ENCODE measurements at places on chromosomes 12 and 14.

- DNase-seq, result peak; percentile 16
Measured at GRCh38 chr12:26841085-26841484, 8.1 kb upstream of the ITPR2 start.

GRCh38 chr12:42534184-42534838 lies 55.2 kb downstream of the PRICKLE1 start:
- no peak for DNase-seq

DNA sequence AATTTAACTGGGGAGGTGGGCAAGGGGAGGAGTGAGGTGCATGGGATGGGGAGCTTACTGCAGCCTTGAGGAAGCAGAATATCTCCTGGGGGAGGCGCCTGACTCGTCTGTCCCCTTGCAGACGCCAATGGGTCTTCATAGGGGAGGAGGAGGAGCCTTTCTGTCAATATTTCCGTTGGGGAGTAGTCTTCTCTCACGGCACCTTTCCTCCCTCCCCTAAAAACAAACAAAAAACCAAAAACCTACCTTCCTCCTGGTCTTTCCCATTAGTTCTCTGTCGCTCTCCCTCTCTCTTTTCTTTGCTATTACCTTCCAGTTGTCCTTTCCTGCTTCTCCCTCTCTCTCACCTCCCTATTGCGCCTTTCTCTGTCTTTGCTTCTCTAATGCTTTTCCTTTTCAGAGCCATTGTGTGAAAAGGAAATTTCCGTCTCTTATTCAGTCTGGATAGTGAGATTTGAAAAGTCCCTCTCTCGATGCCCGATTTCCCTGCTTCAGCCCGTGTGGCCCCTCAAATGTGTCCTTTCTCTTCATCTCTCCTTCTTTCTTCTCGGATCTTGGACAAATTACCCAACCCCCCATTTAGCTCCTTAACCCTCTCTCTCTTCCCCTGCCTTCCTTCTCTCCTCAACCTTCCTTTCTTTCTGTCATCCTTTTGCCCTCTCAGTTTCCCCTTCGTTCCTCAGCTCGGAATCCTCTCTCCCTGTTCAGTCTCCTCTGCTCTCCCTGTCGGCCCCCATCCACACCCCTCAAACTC lies 5.9 kb downstream of the GPR84 start:
- DNase-seq, result no peak

- DNase-seq, result no peak
Measured at GRCh38 chr14:85566603-85567002, 36.7 kb downstream of the FLRT2 start.

DNA sequence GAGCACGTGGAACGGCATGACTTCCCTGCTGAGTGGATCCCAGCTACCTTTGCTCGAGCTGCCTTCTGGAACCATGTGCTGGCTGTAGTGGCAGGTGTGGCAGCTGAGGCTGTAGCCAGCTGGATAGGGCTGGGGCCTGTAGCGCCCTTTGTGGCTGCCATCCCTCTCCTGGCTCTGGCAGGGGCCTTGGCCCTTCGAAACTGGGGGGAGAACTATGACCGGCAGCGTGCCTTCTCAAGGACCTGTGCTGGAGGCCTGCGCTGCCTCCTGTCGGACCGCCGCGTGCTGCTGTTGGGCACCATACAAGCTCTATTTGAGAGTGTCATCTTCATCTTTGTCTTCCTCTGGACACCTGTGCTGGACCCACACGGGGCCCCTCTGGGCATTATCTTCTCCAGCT lies 14.8 kb upstream of the ESPL1 start:
- DNase-seq, result no peak

DNA sequence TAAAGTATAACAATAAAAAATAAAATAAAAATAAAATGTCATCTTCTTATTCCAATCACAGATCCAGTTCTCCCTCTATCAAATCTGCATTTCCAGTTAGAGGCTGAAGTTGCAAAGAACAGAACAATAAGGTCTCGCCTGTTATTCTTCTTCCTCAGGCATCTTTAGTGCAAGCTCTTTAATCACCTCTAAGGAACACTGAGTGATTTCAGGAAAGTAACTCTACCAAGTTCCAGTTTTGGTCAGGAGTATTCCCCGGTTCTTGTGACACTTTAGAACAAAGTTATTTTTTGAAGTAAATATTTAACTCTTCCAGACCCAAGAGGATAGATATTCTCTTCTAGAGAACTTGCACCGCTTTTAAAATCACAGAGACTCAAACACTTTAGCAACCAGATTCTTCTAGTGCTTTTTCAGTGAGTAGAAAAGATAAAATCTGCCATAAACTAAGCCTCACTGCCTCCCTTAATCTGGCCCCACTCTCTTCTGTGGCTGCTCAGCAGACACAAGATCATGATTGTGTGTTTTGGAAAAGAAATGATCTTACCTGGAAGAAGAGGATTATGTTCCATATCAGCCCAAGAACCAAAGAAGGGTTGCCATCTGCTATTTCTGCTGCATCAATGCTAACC lies 57.9 kb upstream of the DICER1 start:
- no peak for DNase-seq

DNA sequence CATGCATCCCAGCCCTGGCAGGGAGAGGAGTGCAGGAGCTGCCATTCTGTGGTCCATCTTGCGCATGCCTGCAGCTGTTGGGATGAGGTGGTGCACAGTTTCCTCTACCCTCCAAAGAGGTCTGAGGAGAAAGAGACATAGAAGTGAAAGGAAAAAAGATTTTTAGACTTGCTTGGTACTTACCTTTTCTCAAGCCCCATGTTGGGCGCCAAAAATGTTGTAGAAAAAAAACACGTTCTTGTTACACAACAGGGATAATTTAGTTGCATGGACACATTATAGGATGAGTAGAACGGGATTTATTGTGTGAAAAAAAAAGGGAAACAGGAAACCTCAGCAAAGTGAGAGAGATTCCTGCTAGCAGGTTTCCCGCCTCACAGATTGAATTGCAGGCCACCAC lies 244.4 kb upstream of the GARIN2 start:
- DNase-seq, result no peak

- no peak for DNase-seq
Measured at GRCh38 chr12:125331342-125332052, 266.3 kb downstream of the AACS start.

DNA sequence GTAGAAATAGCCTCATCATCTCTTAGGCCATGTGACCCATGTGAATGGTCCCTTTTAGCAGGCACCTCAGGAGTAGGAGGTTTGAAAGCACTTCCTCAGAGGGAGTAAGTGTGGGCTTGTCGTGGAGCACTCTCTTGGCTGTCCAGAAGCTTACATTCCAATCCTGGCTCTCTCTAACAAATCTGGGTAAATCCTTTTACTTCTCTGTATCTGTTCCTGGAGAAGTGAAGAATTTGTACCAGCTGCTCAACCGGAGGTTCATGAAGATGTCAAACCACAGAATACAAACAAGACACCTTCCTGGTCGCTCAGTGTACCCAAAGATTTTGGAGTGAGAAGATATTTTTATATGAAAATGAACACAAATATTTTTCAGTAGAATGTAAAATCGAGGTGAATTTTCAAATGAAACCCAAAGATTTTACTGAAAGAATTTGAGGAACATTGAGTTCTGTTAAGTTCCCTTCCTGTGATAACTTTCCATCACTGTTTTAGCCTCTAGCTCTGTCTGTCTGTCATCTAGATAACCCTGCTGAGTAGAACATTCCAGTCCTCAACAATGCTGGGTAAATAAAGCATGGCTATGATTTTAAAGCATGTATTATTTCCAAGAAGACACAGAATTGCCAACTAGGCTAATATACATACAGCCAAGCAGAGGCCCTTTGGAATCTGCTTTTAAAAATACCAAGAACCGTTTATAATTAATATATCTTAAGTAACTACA lies 263.9 kb upstream of the RGS6 start:
- no peak for DNase-seq

GRCh38 chr14:76911473-76911872 lies 85.3 kb downstream of the LRRC74A start:
- DNase-seq, result no peak

DNA sequence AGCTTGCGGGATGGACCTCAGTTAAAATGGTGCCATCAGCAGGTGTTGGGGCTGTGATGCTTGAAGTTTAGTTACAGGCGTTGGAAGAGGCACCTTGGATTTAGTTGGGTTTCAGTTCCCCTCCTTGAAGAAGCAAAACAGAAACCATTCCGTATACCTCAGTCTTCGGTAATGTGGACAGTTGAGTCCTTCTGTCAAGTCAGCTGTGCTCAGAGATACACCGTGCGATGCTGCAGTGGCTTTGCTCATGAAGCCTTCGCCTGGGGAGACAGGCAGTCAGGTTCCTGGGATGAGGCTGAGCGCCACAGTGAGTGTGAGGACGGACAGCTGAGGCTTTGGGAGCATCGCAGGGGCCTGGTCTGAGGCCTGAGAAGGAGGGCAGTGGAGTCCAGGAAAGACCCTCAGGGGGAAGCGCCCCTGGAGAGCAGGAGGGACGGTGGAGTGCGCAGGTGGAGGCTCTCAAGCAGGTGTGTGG lies 7.4 kb downstream of the RAN start:
- peak; percentile 46 for DNase-seq

DNA sequence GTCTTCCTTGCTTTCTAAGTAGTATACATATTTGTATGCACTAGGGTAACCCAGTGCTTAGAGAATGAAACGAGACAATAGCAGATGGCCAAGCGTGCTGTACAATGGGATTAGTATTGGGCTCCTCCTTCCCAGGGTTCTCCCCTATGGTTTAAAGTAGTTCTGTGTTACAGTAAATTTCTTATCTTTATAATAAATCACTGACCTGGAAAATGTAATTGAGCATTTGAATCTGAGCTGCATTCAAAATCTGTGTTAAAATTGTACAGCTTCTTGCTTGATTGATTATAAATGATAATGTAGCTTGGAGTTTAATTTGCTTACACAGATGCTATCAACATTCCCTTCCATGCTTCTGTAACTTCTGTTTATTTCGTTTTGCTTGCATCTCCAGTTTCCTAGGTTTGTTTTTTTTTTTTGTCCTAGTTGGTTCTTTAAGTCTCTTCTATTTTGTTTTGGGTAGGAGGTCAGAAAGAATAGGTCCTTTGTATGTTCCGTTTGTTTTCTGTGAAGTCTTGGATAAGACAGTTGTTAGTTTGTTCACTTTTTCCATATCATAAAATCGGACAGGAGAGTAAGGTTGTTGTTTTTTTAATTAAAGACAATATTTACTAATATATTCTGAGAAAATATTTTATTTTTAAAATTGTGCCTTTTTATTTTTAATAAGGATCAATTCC lies 171.2 kb downstream of the ERC1 start:
- DNase-seq, result peak; percentile 14

- no peak for DNase-seq
Measured at GRCh38 chr12:42010715-42011114, 134.0 kb downstream of the GXYLT1 start.

- DNase-seq, result no peak
Measured at GRCh38 chr14:76771437-76771980, 10.2 kb downstream of the VASH1 start.

DNA sequence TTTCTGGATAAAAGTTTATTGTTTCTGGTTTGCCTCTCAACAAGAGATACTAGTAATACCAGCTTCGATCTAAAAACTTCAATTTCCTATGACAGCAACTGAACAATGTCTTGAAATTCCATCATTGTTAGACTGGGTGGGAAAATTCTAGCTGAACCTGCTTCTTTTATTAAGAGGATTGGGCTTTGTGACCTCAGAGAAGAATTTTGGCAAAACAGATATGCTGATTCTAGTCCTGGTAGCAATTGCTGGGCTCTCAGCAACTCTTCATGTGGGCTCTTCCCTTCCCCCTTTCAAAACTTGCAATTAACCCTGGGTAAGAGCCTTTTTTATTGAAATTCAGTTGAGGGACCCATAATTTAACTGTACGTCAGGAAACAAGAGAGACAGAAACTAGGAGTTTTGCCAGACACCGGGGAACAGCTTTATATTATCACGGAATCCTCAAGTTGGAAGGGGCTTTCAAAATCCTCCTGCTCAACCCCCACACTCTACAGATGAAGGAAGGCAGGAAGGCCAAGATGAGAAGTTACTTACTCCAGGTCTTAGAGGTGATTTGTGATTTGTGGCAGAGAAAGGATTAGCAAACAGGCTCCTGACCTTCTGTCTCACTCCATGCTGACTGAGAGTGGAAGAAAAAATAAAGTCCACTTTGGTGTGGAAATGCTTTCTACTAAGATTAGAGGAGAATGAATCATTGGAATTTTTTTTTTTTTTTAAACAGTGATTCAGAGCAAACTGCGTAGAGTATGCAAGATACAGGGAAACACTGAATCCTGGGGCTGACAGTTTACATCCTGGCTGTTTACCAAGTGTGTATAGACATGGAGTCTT lies 239.0 kb upstream of the ATP2B1 start:
- no peak for DNase-seq

- DNase-seq, result no peak
Measured at GRCh38 chr12:54429014-54429471, 10.0 kb upstream of the ITGA5 start.

DNA sequence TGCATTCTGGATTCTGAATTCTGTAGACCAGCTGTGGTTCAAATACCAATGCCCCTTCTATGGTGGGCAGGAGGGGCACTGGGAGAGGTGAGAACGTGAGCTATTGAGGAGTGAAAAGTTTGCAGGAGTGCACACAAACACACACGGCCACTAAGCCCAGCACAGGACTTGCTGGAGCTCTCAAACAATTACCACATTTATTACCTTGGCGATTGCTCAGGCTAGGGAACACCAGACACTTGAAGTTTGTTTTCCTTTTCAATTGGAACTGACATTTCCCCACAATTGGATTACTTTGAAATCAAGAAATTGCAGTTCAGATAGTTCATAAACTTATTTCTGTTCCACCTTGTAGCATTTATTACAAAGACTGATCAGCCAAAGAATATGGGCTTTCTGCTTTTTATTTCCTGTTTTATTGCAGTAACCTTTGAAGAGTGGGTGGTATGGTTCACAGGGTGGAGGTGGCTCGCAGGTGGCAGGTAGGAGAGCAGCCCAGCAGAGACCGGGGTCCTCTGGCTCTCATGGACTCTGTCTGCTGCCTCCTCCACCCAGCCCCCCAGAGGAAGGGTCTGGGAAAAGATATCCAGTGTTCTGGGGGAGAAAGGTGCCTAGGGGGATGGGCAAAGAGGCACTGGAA lies 429.8 kb upstream of the CCDC196 start:
- DNase-seq, result no peak

GRCh38 chr14:98952593-98953350 lies 319.2 kb downstream of the BCL11B start:
- no peak for DNase-seq

DNA sequence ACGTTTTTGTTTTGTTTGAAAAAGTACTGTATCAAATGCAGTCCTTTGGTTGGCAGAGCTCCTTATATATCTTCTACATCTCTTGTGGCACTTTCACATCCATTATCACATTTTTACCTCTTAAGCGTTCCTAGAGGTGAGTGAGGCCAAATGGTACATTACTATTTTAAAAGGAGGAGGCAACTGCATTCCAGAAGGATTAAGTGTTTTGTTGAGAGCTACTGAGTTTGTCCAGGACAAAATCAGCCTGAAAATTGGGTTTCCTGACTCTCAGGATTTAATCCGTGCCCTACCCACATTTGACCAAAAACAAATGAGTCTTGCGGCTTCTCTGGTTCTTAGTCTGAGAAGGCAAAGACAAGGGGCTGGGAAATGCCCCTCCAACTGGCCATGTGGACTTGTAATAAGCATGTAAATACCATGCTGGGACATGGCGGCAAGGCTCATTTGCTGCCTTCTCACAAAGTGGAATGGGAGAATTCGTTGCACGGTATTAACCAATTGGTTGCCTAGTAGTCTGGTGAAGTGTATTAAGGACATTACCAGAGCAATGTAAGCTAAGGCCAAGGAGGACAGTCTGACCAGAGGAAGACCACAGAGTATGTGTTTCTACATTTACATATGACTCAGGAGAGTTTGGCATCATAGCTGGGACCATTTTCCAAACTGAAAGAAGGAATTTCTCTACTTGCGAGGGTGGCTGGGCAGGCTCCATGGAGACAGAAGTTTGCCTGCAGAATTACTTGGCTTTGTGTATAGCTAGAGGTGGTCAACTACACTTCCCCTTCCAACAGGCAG lies 175.8 kb upstream of the PLXNC1 start:
- DNase-seq, result no peak

GRCh38 chr12:123877968-123878367 lies 94.7 kb downstream of the CCDC92 start:
- DNase-seq, result no peak

Measured in NCI-H526 (cell line).